ENCODE measurements at places on chromosomes 4 and X.

DNA sequence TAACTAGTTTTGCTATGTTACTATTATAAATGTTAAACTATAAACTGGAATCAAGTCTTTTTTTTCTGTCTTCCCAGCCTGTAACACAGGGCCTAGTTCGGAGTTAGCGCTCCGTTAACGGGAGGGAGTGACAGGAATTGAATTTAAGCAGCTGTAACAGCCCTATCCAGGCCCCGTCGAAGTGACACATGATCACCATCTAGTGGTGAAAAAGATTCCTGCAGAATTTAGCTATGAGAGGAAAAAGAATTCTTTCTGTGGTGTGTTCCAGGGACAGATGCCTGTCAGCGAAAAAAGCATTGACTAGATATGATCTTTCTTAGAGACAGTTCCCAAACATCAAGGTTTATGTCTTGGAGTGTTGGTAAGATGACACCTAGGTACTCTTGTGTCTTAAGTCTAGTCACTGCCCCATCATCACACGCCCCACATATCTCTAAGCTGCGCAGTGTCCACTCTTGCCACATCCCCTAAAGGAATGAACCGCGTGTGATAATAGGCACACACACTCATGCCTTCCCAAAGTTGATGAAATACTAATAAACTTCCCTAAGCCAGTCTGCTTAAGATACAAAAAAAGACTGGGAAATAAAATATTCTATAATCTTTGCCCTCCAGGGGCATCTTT is 2.1 kb downstream of the GAB3 start:
- DNase-seq: peak; percentile 47

DNA sequence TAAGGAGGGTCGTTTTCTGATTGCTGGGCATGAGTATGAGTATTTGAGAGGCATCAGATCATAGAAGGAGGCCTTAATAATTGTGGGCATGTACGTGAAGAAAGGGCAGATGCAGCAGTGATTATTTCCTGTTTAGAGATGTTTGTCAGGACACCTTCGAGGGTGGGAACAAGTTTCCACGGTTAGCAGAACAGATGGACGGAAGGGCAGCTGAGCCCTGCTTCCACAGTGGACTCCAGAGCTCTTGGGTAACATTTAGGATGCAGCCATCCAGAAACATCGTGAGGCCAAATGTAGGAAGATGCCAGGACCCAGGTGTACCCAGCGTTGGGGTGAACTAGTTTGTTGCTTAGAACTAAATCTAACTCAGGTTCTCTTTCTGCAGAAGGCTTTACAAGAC is 231.3 kb upstream of the FAT1 start:
- no peak for DNase-seq

GRCh38 chr4:86927843-86928395 is 6.9 kb upstream of the AFF1 start:
- peak; percentile 42 for DNase-seq

DNA sequence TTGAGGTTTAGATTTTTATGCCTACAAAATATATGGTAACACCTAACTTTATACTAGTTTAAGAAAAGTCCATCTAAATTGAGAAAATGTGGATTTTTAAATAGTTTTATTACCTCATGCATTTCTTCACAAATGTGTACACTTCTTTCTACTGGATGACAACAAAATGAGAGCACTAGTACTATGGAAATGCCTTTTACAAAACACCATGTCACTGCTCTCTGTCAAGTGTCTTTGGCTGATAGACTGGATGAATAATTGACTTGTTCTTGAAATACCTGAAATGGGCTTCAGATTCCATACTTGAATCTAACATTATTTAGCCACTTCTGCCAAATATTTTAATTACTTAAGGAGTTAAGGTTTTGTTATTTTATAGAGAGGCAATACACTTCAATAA is 49.5 kb downstream of the AMELX start:
- no peak for DNase-seq

GRCh38 chr4:24968278-24968677 is 55.4 kb upstream of the CCDC149 start:
- DNase-seq: no peak

- DNase-seq: no peak
Observed at GRCh38 chr4:25081866-25082471, 51.2 kb upstream of the LGI2 start.

DNA sequence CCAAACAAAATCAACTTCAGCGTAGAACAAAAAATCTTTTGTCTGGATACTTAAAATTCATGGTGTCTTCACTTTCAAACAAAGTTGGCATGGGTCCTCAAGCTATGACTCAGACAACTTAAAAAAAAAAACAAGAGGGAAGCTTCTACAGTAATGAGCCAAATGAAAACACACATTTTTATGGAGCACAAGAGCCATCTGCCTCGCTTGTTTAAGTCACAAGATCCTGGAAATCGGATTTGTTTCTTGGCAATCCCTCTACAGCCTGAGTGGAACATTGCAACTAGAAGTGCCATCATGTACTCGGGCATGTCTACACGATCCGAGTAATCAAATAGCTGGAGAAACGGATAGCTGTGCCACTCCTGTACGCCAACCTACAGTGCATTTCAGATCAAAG is 22.6 kb downstream of the LAMP2 start:
- no peak for DNase-seq

GRCh38 chr4:123555233-123555806 is 158.7 kb downstream of the SPRY1 start:
- no peak for DNase-seq

GRCh38 chrX:107571296-107571998 is 56.9 kb upstream of the PRPS1 start:
- DNase-seq: no peak

GRCh38 chr4:39469429-39470077 is 10.7 kb downstream of the LIAS start:
- DNase-seq: no peak

Measured in stimulated activated CD8-positive, alpha-beta memory T cell treated with anti-CD3 and anti-CD28 coated beads, Interleukin-4, amount 100 ng/mL, for 48 hours (primary cell).